ENCODE measurements at places on chromosomes 1 and 21.
A peak's percentile ranks its signal among the peaks of the same experiment; 100 is the strongest.

- DNase-seq, result no peak
These were observed 12.3 kb downstream of the TNFRSF1B start for GRCh38 chr1:12179111-12179519.

- no peak for DNase-seq
These were observed at the start of gene TNFRSF14 for GRCh38 chr1:2556277-2556677. TNFRSF14 (plus strand) TSS chr1:2556371; CDS start chr1:2556665, 294 bp downstream.

DNA sequence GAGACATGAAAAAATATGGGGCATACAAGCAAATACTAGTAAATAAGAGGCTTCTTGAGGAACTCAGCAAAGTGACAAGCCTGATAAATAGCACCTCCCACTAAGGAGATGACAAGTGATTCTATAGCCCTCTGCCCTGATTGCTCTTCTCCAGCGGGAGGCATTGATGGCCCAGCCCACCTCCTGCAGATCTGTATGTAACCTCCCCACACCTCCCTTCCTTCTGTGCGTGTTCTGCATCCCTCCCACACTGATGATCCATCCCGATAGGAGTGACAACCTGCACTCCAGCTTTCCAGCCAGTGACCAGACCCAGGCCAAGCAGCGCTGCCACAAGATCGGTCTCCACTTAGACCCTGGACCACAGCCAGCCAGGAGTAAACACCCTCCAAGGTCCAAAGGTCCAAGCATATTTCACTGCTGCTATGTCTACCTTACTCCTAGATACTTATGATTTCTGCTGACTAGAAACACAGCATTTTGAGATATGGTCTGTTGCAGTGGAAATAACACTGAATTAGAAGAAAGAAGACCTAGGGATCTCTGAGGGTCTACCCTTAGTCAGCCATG lies 176.1 kb downstream of the BRINP2 start:
- DNase-seq, result no peak

GRCh38 chr1:7302873-7303272 lies 468.2 kb upstream of the VAMP3 start:
- DNase-seq, result no peak

GRCh38 chr1:117928881-117929342 lies 509 bp downstream of the GDAP2 start:
- DNase-seq, result peak; percentile 38

- peak; percentile 18 for DNase-seq
These were observed at the start of gene KCND3 for GRCh38 chr1:111989531-111990025. KCND3 (minus strand) TSS chr1:111989668.

GRCh38 chr1:164569866-164570265 lies 10.9 kb downstream of the PBX1 start:
- DNase-seq, result no peak

DNA sequence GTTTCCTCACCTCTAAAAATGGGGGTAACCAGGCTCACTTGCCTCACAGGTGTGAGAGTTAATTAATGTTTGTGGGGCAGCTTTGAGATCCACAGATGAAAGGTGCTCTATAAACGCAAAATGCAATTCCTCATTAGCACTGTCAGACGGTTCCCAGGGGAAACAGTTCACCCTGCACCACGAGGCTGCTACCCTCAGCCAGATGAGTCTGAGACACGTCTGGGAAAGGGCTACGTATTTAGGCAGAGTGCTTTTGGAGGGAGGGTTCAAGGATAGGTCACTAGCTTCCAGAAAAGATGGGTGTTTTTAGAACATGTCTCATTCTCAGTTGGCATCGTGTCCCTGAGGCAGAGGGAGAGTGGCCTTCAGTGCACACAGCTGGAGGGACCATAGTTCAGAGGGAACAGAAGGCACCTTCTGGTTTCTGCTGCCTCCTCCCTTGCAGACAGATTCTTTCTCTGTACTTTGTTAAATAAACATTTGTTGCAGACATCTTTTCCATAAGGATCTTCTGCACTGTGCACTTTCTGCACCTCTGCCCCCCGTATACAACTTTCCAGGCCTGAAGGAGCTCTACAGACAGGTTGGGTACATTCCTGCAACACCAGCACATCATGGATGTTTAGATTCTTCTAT lies 139.9 kb downstream of the CLIC6 start:
- no peak for DNase-seq

GRCh38 chr1:176379626-176380339 lies 83.2 kb upstream of the PAPPA2 start:
- DNase-seq, result no peak

DNA sequence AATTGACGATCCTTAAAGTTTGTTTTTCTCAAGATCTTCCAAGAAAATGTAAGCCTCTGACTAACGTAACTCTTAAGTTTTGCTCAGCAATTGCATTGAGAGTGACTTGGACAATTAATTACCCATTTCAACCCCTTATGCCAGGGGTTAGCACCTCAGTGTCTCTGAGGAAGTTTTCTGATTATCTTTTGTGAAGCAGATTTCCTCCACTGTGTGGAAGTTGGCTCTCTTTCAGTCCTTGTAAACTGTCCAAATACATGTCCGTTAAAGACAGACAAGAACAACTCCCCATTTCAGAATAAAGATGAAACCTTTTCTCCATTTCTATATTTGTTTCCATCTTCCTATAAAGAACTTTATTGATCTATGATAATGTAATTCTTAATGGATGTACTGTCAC lies 296.4 kb upstream of the FMN2 start:
- DNase-seq, result no peak

DNA sequence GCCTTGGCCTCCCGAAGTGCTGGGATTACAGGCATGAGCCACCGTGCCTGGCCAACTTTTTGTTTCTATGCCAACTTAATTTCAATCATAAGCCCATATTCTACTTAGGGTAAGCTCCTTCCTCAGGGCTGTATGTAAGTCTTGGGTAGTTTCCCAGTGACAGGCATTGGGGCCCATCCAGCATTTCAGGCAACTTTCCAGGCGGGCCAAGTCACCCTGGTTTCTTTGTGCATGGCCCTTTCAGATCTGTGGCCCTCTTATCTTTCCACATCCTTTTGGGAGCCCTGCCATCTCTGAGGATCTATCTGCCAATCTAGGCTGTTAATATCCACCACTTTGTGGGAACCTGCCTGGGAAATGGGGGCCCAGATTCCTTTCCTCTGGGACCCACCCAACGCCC lies 58.7 kb downstream of the TNN start:
- no peak for DNase-seq
